ENCODE measurements at places on chromosomes 12 and 14. TPM values are rescaled to one million over a fixed set of nuclear protein-coding genes. Genes with fewer than 3 reads are reported as not detected.

- H3K27me3 ChIP-seq = no peaks in the 10 kb centered on the region
- peak overlapping the region; percentile 99 for H3K27ac ChIP-seq
These were observed 1.6 kb upstream of the CHD4 start for GRCh38 chr12:6608592-6609281.

DNA sequence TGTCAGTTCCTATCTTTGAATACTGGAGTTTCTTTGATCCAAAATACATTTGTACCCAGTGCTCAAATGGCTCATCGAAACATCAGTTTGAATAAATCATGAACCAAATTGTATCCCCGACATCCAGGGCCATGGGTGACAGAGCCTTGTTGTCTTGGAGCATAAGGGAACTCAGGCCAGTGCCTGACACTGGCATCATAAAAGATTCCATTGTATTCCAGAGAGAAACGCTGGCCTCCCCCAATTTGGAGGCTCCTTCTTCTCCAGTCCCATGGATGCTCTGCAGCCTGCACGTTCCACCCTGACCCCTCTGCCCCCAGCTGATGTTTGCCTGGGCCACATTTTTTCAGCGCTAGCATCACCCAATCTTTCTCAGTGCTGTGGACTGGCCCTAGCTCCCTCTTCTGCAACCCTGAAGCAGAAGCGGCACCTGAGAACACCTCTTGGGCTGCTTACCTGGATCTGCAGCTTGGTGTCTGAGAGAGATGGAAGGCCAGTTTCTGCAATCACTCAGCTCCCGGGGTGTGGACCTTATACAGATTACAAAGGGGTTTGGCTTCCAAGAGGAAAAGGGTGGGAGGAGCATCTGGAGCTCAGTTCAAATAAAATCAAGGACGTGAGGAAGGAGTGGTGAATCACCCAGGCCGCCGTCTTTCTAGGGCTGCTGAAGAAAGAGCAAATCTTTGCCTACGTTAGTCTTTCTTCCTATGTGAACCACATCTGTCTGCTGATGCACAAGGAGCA lies at the start of gene RNASE1:
RNASE1 (minus strand) TSS at position 504 of the 744 bp plus-strand sequence. CDS start 776 bp downstream, outside the sequence.
- H3K36me3 ChIP-seq = no peaks in the 10 kb centered on the region
- peak; percentile 72 for DNase-seq
- no peaks in the 10 kb centered on the region for H3K27me3 ChIP-seq
- no peak within 1 kb of the TSS for H3K4me3 ChIP-seq
- peak within 1 kb of the TSS; percentile 63 for H3K27ac ChIP-seq

DNA sequence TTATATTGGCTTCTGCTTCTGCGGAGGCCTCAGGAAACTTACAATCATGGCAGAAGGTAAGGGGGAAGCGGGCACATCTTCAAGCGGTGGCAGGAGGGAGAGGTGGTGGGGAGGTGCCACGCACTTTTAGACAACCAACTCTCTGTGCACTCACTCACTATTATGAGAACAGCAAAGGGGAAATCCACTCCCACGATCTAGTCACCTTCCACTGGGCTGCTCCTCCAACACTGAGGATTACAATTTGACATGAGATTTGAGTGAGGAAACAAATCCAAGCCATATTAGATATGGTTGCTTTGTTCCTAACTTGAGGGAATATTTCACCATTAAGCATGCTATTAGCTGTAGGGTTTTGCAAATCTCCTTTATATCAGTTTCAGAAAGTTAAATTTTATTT lies 80.3 kb downstream of the UNC79 start:
- H3K36me3 ChIP-seq = no peaks in the 10 kb centered on the region
- H3K27ac ChIP-seq = no peak overlapping the region
- H3K4me3 ChIP-seq = no peak overlapping the region
- no peak for DNase-seq
- H3K4me1 ChIP-seq = no peaks in the 10 kb centered on the region

GRCh38 chr12:105977652-105978051 lies 161.1 kb downstream of the NUAK1 start:
- H3K27ac ChIP-seq = no peak overlapping the region
- H3K36me3 ChIP-seq = no peaks in the 10 kb centered on the region
- DNase-seq = no peak
- H3K27me3 ChIP-seq = no peaks in the 10 kb centered on the region

DNA sequence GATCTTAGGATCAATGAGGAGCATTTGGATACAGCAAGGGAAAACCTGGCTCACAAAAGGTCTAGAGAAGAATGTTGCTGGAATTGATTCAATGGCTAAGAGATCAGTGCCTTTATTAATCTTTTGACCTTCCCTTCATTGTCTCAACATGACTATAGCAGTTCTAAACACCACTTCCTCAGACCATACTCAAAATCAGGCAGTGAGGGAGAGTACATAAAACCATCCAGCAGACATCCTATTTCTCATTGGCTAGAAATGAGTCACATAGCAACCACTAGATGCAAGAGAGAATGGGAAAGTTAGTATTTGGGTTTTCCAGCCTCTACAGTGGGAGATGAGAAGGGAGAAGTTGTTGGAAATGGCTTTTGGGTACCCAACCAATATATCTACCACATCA lies 151.4 kb upstream of the NUDT4 start:
- no peaks in the 10 kb centered on the region for H3K27me3 ChIP-seq
- H3K4me1 ChIP-seq = peaks cover 3% of the 10 kb centered on the region
- H3K36me3 ChIP-seq = no peaks in the 10 kb centered on the region

DNA sequence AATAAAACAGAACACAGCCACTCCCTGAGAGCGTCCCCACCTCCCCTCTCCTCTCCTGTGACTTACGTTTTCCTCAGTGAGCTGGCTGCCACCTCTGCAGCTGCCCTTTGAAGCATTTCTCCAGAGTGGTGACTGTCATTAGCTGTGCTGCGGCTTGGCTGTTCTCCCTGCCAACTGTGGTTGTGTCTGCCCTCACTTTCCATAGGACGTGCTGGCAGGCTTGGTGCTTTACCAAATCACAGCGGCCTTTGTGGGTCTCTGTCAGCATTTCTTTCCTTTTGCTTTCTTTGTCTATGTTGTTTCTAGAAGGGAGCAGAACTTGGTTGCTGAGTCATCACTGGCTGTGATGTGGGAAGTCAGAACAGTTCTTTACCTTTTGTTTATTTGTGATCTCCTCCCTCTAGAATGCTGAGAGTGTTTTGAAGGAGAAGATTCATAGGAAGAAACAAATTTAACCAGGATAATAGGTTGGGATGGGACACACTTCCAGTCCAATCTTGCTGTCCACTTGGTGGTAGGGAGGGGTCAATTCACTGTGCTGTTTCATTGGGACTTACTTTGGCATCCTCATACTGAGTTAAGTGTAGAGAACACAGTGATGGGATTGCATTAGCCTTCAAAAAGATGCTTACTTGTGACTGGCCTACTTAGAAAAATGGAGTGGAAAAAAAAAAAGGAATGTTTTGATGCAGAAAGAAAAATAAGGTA lies 88.2 kb downstream of the TMX1 start:
- peaks cover 4% of the 10 kb centered on the region for H3K4me1 ChIP-seq
- no peak for DNase-seq
- H3K27me3 ChIP-seq = no peaks in the 10 kb centered on the region
- no peaks in the 10 kb centered on the region for H3K36me3 ChIP-seq
- peak overlapping the region; percentile 60 for H3K27ac ChIP-seq

DNA sequence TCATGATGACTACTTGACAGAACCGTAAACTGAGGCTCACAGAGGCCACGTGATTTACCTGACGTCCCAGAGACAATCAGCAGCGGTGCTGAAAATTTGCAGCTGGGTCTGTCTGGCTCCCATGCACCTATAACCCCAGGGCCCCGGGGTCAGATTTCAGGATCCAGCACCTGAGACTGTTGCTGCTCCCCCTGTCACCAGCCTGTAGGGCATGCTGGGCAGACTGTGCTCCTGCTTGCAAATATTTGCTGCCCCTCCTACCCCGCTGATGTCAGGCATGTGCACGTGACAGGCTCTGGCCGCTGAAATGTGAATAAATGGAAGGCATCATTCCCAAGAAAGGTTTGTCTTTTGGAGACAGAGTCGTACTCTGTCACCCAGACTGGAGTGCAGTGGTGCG lies 6.0 kb downstream of the MMAB start:
- H3K27me3 ChIP-seq = no peaks in the 10 kb centered on the region
- H3K27ac ChIP-seq = no peak overlapping the region
- peaks cover under 1% of the 10 kb centered on the region for H3K4me1 ChIP-seq
- no peak for DNase-seq
- no peak overlapping the region for H3K4me3 ChIP-seq

GRCh38 chr14:45807178-45807899 lies 554.3 kb upstream of the MIS18BP1 start:
- H3K27ac ChIP-seq = no peak overlapping the region
- DNase-seq = no peak
- no peak overlapping the region for H3K4me3 ChIP-seq
- H3K27me3 ChIP-seq = no peaks in the 10 kb centered on the region

DNA sequence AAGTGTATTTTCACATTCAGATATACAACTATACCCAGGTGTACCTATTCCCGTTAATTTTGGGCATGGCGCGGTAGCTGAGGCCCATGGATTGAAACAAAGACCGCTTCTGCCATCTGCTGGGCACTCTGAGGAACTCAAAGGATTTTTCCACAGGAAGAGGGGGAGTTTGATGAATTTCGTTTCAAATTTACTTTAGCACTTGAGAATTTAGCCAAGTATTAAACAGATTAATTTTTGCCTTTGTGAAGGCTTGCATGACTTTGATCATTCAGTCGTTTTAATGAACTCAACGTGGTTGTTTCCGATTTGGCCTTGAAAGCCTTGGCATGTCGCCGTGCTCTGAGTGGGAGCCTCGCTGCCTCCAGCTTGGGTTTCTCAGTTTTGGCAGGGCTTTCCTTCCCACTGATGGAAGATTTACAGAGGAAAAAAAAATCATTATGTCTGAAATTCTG lies 153.2 kb upstream of the DDHD1 start:
- peak overlapping the region; percentile 23 for H3K27ac ChIP-seq
- H3K4me3 ChIP-seq = peak overlapping the region; percentile 44
- peak; percentile 22 for DNase-seq
- no peaks in the 10 kb centered on the region for H3K27me3 ChIP-seq
- no peaks in the 10 kb centered on the region for H3K36me3 ChIP-seq

GRCh38 chr14:38951451-38951850 lies 151.6 kb downstream of the SEC23A start:
- no peak overlapping the region for H3K4me3 ChIP-seq
- no peaks in the 10 kb centered on the region for H3K27me3 ChIP-seq
- H3K36me3 ChIP-seq = no peaks in the 10 kb centered on the region
- no peak overlapping the region for H3K27ac ChIP-seq

DNA sequence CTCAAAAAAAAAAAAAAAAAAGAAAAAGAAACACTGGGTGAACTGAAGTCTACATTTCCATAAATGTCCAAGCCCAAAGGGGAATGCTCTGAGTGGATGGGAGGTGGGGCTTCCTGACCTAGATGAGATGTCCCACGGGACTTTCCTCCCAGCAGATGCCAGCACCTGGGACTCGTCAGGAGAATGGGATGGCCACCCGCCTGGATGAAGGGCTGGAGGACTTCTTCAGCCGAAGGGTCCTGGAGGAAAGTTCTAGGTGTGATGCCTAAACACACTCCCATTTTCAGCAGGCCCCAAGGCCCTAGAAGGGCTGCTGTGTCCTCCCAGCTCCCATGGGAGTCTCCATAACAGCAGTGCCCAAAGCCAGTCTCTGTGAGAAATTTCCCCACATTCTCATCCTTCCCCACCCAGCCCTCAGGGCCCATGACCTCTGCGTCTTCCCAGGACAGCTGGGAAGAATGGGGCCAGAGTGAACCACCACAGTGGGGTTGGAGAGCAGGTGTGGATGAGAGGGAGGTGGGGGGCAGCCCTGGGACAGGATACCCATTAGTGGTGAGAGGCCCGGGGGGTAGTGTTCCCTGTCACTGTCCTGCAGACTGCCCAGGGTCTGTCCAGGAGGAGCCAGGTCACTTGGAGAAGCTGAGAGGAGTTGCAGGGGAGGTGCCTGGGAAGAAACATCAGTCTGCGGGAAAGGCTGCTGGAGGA lies 7.1 kb upstream of the CPNE6 start:
- no peak overlapping the region for H3K4me3 ChIP-seq
- H3K27me3 ChIP-seq = no peaks in the 10 kb centered on the region
- H3K4me1 ChIP-seq = peaks cover 6% of the 10 kb centered on the region
- H3K27ac ChIP-seq = no peak overlapping the region
- H3K36me3 ChIP-seq = no peaks in the 10 kb centered on the region
- no peak for DNase-seq

- no peak overlapping the region for H3K4me3 ChIP-seq
- no peaks in the 10 kb centered on the region for H3K27me3 ChIP-seq
- no peak for DNase-seq
- H3K4me1 ChIP-seq = no peaks in the 10 kb centered on the region
- H3K36me3 ChIP-seq = no peaks in the 10 kb centered on the region
These were observed 44.7 kb upstream of the BMP4 start for GRCh38 chr14:54001189-54001878.

DNA sequence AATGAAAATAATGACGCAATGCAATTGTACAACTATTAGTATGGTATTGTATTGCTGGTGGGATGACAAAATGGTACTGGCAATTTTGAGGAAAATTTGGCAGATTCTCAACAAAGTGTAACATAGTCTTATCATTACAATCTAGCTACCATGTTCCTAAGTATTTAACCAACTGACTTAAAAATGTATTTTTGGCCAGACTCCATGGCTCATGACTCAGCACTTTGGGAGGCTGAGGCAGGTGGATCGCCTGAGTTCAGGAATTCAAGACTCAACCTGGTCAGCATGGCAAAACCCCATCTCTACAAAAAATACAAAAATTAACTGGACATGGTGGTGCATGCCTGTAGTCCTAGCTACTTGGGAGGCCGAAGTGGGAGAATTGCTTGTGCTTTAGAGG lies 1409.5 kb downstream of the AACS start:
- H3K4me3 ChIP-seq = no peak overlapping the region
- H3K36me3 ChIP-seq = no peaks in the 10 kb centered on the region
- no peak overlapping the region for H3K27ac ChIP-seq
- DNase-seq = no peak
- H3K4me1 ChIP-seq = no peaks in the 10 kb centered on the region
- no peaks in the 10 kb centered on the region for H3K27me3 ChIP-seq

- H3K36me3 ChIP-seq = no peaks in the 10 kb centered on the region
- no peak overlapping the region for H3K27ac ChIP-seq
- DNase-seq = no peak
- H3K4me1 ChIP-seq = no peaks in the 10 kb centered on the region
- peaks cover 9% of the 10 kb centered on the region for H3K27me3 ChIP-seq
These were observed 94.7 kb downstream of the CCDC92 start for GRCh38 chr12:123877968-123878367.

- H3K4me1 ChIP-seq = peaks cover 14% of the 10 kb centered on the region
- H3K36me3 ChIP-seq = no peaks in the 10 kb centered on the region
- no peak for DNase-seq
- H3K27ac ChIP-seq = no peak overlapping the region
- H3K4me3 ChIP-seq = no peak overlapping the region
These were observed 16.6 kb downstream of the FBXW8 start for GRCh38 chr12:116927244-116927940.

The CAPS2 gene
- total RNA-seq = 10.3 TPM

The MORN3 gene
- total RNA-seq = not detected

The CMTM5 gene
- not detected for total RNA-seq

The EML1 gene
- 16.8 TPM for total RNA-seq

The COL2A1 gene
- total RNA-seq = 0.75 TPM

The PAX9 gene
- total RNA-seq = not detected

The DENND5B gene
- 25.1 TPM for total RNA-seq

The KRT77 gene
- total RNA-seq = not detected

Data from transverse colon (tissue), 4 donors.